NCI-H226 (cell line): ENCODE measurements at places on chromosomes 6 and 20.

GRCh38 chr20:53419693-53420460 lies 173.8 kb downstream of the ZNF217 start:
- no peak for DNase-seq

GRCh38 chr6:167164261-167164660 lies 6.5 kb upstream of the GPR31 start:
- no peak for DNase-seq

- peak; percentile 66 for DNase-seq
Observed at GRCh38 chr6:122789182-122790027, at the start of gene SMPDL3A. TSS of gene SMPDL3A (plus strand) at chr6:122789258. CDS start at chr6:122789347, 89 bp downstream.

GRCh38 chr6:127186889-127187288 lies 68.4 kb downstream of the RSPO3 start:
- no peak for DNase-seq

GRCh38 chr6:6981681-6982322 lies 126.0 kb upstream of the RREB1 start:
- no peak for DNase-seq

GRCh38 chr20:13692802-13693736 lies 54.3 kb upstream of the TASP1 start:
- DNase-seq = no peak

- DNase-seq = no peak
Observed at GRCh38 chr6:35547676-35548075, 35.0 kb upstream of the TULP1 start.

DNA sequence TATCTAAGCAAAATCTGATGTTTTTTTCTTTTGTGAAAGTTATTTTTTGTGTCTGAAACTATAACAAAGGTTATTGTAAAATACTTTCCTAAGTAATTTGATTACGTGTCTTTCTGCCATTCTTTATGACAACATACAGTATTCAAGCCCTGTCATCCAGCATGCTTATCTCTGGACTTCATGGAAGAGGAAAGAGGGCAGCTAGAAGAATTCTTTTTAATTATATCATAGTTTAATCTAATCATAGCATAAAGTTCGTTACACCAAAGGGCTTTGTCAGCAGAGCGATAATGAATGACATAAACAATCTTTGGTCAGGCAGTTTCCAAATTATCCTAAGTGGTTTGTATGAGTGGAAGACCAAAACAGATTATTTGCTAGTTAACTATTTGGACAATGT lies 3.5 kb downstream of the ENPP3 start:
- DNase-seq = no peak

- DNase-seq = no peak
Observed at GRCh38 chr6:133855991-133856370, 32.9 kb upstream of the TCF21 start.

GRCh38 chr6:100338090-100338489 lies 126.6 kb downstream of the SIM1 start:
- DNase-seq = no peak

DNA sequence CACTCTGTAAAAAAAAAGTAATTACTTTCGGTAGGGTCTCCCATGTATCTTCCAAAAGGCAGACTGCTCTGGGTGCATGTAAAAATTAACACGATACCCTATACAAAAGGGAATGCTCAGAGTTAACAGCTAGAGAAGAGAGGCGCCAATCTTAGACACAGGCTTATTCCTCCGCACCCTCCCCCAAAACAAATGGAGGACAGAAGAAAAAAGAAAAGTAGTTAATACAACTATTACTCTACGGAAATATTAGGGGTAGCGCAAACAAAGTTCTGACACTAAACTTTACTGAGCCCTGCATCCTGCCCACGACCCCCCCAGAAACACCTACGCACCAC lies 331 bp upstream of the UFL1 start:
- peak; percentile 4 for DNase-seq

DNA sequence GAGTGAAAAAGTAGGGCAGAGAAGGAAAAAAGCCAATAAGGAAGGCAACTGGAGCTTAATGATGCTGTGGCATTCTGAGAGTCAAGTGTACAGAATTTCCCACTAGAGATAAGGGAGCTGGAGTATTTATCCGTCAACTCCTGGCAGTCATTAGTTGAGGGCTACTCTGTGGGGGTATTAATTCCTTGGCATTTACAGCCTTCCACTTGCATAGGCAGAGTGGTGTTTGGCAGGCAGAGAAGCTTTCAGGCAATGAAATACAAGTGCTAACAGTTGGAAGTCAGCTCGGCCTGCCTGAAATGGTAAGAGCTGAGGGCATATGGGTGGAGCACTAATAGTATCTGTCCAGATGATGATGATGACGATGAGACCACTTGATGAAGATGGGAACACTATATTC lies 207.3 kb upstream of the FLRT3 start:
- DNase-seq = peak; percentile 2

DNA sequence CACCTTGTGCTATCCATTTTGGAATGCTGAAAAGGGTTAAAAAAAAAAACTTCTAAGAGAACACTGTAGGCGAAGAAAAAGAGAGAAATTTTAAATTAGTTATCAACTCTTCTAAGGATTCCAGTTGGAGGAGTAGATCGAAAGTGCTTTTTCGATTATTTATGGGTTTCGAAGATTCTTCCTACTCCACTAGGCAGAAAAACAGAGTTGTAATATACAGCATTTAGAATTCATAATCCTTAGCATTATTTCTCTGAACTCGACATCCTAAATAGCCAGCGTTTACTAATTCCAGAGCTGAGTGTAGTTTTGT lies 817 bp upstream of the RNF217 start:
- no peak for DNase-seq

- no peak for DNase-seq
Observed at GRCh38 chr6:32889533-32889932, 35.5 kb downstream of the PSMB9 start.

DNA sequence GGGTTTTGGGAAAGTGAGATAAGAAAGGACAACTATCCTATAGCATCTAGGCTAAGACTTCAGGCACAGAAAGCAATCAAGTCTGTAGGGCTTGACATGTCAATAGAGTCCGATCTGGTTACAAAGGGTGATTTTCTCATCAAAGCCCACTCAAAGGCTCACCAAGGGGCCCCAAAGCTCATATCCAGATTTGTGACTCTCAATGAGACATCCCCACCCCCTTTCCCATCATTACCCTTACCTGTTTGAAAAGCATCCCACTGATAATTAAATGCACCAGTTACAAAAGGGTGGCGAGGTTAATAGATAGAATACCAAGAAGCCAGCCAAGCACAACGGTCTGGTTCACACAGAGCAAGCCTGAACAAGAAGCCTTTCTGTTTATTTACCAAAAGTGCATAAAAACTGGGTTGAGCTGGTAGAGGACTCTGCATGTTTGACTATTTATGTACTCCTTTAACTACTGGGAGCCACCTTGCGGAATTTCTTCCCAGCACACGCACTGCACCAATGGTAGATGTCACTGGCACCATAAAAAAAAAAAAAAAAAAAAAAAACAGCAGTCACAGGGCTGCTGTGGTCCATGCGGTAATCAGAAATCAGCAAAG lies 6.1 kb downstream of the JAG1 start:
- no peak for DNase-seq

- peak; percentile 59 for DNase-seq
Observed at GRCh38 chr20:63957690-63958441, 1.6 kb upstream of the UCKL1 start.

DNA sequence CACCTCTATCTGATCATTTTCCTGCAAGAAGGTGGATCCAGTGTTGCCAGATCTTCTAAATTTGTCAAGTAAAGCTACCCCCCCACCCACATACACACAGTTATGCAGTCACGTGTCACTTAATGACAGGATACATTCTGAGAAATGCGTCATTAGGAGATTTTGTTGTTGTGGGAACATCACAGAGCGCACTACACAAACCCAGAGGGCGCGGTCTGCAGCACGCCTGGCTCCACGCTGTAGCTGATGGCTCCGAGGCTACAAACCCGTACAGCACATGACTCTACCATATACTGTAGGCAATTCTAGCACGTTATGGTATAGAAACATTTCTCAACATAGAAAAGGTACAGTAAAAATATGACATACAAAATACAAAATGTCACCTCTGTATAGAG lies 126.9 kb downstream of the SYCP2 start:
- no peak for DNase-seq

- no peak for DNase-seq
Observed at GRCh38 chr20:37392441-37393195, 46.7 kb downstream of the SRC start.

DNA sequence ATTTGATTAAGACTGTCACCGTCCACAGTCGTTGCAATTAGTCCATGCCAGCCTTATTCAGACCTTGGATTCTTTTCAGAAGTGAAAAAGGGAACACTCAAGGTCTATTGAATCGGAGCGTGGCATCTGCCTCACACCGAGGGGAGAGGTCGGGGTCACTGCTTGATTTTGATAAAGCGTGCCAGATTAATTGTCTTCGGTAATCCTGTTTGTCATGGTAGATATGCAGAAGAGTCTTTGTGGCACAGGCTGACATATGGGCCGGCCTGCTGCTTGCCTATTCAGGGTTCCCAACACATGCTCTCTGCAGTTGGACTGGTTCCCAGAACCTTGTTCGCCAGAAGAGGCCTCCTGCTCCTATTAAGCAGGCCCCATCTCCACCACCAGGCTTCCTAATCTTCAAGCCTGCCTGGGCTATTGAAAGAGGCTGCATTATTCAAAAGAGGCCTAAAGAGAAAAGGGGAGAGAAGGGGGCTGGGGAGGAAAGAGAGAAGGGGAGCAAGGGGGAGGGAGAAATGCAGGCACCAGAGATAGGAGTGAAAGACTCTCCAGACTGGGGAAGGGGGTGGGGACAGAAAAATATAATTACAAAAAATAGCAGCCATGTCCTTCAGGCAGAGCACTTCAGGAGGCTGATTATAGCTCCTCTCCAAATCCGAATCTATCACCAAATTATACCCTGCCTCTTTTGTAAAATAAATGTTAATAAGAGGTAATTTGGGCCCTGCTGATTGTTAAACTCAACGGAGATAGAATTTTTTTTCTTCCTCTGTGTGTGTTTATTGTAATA lies 611.3 kb downstream of the HDGFL1 start:
- DNase-seq = no peak

DNA sequence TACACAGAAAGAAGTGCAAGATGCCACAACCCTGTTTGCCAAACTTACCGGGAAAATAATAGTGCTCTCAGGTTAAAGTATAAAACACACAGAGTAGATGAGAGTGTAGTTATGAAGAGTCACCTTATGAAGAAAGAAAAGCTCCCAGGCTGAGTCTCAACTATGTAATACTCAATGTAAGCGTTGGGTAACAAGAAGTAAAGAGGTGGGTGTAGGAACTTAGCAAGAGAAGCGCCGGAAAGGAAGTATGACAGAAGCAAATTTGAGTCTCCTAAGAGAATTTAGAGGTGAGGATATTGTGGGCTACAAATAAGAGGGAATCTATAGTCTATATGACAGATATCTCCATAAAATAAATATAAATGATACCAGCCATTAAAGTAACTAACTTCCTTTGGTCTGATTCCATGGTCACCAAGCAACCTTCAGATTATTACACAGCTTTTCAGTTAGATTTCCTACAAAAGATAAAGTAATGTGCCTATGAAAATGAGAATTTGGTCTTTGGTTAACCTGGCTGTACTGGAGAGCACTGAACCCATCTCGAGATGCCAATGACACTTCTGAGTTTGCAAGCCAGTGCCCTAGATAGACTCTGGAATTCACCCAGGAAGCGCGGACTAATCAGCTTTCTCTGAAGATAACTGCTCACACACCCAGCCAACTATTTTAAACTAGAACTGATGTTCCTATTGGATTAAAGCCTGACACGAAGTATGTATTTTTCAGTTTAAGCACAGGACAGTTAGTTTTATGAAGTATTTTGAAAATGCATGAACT lies 1.8 kb downstream of the TUBE1 start:
- no peak for DNase-seq

- peak; percentile 57 for DNase-seq
Observed at GRCh38 chr6:90442366-90442765, 144.5 kb downstream of the MAP3K7 start.

- no peak for DNase-seq
Observed at GRCh38 chr20:39103732-39104131, 141.6 kb downstream of the DHX35 start.

GRCh38 chr6:16953905-16954304 lies 147.9 kb upstream of the STMND1 start:
- no peak for DNase-seq

GRCh38 chr20:58518387-58518786 lies 3.2 kb upstream of the APCDD1L start:
- DNase-seq = no peak

DNA sequence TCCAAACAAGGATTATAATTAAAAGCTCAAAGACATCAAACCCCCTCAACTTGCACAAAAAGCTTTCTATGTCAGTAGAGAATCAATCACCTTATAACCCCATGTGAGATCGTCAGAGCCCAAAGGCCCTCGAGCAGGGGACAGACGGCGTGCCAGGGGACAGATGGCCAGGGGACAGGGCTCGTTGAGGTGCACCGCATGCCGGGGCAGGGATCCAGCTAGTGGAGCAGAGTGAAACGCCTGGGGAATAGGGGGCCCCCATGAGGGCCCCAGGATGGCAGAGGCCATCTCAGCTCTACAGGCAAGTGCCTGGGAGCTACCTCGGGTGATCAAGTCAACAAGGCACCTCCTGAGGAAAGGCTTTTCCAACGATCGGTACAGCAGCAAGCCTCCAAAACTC lies 28.6 kb downstream of the DIDO1 start:
- DNase-seq = no peak

- no peak for DNase-seq
Observed at GRCh38 chr6:108807928-108808327, 40.3 kb upstream of the ARMC2 start.

DNA sequence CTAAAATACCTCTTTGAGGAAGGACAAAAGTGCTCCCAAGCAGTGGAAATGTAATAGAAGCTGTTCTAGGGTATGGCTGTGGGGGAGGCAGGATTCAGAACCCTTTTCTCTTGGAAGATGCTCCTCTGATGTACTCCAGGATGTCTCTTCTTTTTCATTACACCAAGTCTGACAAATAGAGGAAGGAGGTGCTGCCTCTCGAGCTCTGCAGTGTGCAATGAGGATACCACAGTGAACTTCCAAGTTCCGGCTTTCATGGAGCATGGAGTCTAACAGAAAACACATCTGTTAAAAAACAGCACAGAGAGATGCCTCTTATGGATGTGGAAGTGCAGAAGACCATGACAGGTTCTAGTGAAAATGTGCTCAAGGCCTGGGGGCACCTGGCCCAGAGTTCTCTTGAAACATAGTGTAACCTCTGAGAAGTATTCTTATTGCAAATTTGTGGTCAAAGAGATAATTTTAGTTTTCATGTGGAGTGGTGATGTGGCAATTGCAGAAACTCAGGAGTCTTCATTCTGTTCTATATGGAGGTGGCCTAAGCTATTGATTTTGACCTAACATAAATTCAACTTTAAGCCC lies 362.0 kb upstream of the CITED2 start:
- no peak for DNase-seq

DNA sequence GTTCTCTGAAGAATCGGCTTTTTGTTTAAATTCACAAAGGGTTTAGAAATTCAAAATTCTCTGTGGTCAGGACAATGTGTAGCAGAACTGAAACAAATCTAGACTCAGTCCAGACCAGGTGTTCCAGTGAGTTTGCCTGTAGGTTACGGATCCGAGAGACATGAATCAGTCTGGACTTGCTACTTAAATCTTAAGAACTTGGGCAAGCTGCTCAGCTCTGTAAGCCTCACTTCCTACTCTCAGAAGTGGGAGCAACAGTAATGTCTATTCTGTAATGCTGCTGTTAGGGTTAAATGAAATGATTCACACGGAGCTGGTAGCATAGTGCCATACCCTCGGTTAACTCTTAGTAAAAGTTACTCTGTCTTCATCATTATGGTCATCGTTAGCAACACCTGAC lies 37.7 kb downstream of the HECA start:
- no peak for DNase-seq
